ENCODE measurements at places on chromosomes 7 and 10.

DNA sequence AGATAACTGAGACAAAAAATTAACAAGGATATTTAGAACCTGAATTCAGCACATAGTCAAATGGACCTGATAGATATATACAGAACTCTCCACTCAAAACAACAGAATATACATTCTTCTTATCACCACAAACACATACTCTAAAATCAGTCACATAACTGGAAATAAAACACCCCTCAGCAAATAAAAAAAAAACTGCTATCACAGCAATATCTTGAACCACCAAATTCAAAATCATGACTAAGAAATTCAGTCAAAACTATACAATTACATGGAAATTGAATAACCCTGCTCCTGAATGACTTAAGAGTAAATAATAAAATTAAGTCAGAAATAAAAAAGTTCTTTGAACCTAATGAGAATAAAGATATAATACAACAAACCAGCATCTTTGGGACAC is 30.0 kb upstream of the ZNF722 start:
- no peak for DNase-seq

DNA sequence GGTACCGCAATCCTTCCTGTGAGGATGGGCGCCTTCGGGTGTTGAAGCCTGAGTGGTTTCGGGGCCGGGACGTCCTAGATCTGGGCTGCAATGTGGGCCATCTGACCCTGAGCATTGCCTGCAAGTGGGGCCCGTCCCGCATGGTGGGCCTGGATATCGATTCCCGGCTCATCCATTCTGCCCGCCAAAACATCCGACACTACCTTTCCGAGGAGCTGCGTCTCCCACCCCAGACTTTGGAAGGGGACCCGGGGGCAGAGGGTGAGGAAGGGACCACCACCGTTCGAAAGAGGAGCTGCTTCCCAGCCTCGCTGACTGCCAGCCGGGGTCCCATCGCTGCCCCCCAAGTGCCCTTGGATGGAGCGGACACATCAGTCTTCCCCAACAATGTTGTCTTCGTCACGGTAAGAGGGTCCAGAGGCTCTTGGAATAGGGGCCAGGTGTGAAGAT is 1.7 kb downstream of the MEPCE start:
- no peak for DNase-seq

DNA sequence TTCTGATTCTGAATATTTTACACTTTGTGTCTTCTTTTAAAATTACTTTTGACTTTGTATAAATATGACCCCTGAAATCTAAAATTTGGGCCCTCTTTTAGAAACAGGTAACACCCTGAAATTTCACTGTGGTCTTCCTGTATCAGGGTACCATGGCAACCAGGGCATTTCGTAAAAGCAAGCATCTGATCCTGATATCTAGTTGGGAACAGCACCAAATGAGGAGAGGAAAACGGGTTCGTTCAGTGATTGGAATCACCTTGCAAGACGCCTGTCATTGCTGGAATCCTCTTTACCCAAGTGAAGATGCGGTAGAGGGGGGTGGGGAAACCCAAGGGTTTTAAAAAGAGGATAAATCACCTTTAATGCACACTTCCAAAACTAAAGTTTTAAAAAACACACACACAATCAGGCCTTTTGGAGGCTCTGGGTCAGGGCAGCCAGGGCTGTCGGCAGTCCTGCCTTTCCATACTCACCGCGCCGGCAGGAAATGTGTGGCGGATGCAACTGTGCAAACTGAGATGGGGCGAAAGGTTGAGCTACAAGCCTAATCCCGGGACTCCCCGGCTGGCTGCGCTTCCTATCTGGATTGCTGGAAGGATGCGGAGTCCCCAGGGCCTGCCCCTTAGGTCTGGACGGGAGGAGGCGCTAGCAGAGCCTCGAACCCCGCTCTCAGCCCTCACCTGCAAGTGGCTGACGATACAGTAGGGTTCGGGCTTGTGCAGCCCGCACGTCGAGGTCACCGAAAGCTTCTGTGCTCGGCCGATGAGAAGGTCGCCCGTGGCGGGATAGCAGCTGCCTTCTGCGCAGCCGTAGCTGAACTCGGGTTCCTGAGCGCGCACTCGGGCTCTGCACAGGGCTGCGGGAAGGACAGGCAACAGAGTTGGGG is 1.8 kb downstream of the LAMB1 start:
- no peak for DNase-seq

DNA sequence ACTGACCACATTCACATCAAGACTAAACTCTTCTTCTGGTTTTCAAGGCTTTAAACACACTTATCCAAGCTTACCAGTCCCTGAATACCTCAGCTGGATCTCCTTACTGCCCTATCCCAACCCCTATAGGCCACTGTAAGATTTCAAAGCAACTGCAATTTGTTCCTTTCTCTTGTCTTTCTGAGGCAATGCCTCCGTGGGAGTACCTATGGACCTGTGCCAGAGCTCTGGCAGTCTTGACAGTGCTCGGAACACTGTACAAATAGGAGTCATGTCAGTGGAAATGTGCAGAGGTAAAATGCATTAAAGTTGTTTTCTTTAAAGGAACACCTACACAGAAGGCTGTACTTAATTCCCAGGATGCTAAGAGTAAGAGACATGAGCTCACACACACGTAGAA is 124.7 kb downstream of the CNOT4 start:
- no peak for DNase-seq

DNA sequence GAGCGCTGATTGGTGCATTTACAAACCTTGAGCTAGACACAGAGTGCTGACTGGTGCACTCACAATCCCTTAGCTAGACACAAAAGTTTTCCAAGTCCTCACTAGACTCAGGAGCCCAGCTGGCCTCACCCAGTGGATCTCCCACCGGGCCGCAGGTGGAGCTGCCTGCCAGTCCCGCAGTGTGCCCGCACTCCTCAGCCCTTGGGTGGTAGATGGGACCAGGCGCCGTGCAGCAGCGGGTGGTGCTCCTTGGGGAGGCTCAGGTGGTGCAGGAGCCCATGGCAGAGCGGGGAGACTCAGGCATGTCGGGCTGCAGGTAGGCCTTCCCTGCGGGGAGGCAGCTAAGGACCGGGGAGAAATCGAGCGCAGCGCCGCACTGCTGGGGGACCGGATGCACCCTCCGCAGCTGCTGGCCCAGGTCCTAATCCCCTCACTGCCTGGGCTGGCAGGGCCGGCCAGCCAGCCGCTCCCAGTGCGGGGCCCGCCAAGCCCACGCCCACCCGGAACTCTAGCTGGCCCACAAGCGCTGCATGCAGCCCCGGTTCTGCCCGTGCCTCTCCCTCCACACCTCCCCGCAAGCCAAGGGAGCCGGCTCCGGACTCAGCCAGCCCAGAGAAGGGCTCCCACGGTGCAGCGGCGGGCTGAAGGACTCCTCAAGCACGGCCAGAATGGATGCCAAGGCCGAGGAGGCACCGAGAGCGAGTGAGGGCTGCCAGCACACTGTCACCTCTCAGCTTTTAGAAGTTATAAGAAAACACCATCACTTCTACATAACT is 128.9 kb downstream of the ZNF438 start:
- DNase-seq, result no peak

- no peak for DNase-seq
Observed at GRCh38 chr10:89144836-89145235, 62.3 kb downstream of the CH25H start.

- DNase-seq, result peak; percentile 69
Observed at GRCh38 chr7:128030654-128031611, at the start of gene LRRC4. Gene LRRC4, minus strand, starts transcription at chr7:128031437. Its CDS starts 797 bp downstream, at chr7:128030640.

DNA sequence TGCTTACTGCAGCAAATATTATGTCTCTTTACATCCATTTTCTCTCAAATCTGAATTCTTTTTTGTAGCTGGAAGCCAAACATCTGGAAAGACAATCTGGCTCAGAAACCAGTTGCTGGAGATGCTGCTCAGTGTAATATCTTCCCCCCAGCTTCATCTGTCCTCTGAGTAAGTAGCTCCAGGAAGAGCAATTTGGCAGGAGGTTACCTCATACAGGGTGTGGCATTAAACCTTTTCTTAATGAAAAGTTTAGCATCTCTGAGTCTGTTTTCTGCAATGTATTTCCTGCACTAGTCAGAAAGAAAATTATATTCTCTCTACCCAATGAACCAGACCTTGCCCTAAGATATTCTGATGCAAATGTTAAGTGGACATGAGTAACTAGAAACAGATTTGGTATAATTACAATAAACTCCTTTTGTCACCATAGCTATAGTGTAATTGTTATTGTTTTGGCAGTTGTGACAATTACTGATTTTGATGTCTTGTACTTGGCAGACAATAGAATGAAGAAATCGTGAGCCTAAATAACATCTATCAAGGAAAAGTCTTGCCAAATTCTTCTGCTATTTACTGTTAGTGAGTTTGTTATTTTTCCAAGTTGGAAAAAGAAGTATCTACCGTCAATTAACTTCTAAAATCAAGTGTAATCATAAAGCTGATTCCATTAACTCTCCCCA is 123.3 kb downstream of the WDFY4 start:
- DNase-seq, result no peak

- DNase-seq, result no peak
Observed at GRCh38 chr10:33154590-33154989, 179.9 kb downstream of the NRP1 start.

GRCh38 chr10:132397671-132398565 is 918 bp downstream of the PWWP2B start:
- DNase-seq, result no peak

- DNase-seq, result no peak
Observed at GRCh38 chr10:43211431-43212042, 55.3 kb downstream of the RASGEF1A start.

- peak; percentile 29 for DNase-seq
Observed at GRCh38 chr7:38413784-38414183, 140.3 kb upstream of the TARP start.

GRCh38 chr10:26697922-26698608 is 564 bp downstream of the PDSS1 start:
- DNase-seq, result no peak

DNA sequence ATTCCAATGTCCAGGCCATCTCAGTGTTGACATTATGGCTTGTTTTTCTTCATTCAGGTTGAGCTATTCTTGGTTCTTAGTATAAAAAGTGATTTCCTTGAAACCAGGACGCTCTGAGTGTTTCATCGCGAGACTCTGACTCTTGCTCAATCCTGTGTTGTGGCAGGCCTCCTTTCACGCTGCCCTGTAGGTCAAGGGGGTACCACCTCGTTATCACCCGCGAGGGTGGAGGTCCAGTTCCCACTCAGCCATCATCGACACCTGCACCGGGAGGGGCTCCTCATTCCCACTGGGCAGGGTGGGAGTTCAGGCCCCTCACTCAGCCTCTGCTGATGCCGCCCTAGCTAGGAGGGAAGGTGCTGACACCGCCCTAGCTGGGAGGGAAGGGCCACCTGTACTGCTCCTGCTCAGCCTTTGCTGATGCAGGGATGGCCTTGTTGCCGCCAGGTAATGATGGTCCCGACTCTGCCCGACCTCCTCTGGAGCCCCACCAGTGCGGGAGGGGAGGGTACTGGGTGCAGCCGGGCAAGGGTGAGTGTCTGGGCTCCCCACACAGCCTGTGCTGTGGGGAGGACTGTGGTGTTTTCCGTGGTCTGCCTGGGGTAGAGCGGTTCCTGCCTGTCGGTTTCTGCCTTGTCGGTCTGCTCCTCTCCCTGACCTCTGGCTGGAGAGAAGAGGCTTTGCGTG is 16.4 kb downstream of the IQCE start:
- no peak for DNase-seq

DNA sequence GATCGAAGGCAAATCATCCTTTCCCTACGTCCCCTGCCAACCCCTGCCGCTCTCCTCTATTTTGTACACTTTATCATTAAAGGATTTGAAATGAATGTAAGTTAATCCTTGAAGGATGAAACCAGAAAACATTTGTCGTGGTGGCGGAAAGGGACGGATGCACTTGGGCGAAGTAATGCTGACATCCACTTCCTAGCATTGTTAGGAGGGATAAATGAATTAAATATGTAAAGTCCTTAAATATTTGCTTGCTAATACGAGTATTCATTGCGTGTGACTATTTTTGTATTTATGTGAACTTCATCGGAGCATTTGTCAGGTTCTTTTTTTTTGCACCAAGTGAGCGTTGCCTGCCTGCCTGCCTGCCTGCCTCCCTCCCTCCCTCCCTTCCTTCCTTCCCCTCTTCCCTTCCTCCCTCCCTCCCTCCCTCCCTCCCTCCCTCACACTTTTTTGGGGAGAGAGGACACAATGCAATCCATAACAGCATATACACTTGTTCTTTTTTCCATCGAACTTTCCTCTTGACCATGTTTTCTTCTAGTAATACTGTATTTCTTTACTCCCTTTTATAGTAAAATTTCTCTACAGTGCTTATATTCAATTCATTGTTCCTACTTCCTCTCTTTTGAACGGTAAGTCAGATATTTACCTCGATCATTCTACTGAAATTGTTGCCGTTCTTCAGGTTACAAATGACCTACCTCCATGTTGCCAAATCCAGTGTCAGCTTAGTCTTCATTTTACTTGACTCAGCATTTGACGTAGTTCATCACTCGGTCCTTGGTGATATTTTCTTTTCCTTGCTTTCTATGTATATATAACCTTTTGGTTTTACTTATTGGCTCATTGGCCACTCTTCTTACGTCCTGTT is 831 bp downstream of the CCDC7 start:
- no peak for DNase-seq

- DNase-seq, result no peak
Observed at GRCh38 chr10:29636178-29636577, 1.4 kb upstream of the SVIL start.

GRCh38 chr10:92850185-92850584 is 1.9 kb downstream of the EXOC6 start:
- no peak for DNase-seq

GRCh38 chr7:125406111-125406510 is 476.5 kb upstream of the POT1 start:
- DNase-seq, result no peak

DNA sequence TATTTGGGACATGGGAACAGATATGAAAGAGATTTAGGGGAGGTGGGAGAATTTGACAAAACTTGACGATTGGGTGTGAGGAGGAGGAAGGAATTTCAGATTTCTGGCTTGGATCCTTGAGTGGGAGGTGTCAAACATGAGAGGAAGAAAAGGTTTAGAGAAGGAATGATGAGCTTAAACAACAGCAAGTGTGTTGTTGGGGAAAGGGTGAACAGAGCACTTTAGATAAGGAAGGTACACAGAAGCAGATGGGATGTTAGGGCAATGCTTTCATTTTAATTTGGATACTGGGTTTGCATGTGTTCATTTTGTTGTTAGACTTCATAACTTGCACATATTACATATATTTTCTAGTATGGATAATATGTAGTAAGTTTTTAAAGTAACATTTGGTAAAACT is 23.2 kb downstream of the REEP3 start:
- DNase-seq, result no peak

- DNase-seq, result no peak
Observed at GRCh38 chr7:142804728-142805207, 34.0 kb downstream of the PRSS2 start.

- DNase-seq, result no peak
Observed at GRCh38 chr10:119669975-119670640, 18.9 kb downstream of the BAG3 start.
